ENCODE measurements at places on chromosomes 4 and X. TPM values are rescaled to one million over a fixed set of nuclear protein-coding genes. Genes with fewer than 3 reads are reported as not detected.

Gene FHIP1A
- polyA plus RNA-seq: not detected

- H3K4me3 ChIP-seq: no peak overlapping the region
- no peaks in the 10 kb centered on the region for H3K36me3 ChIP-seq
- no peak overlapping the region for H3K27ac ChIP-seq
- no peak for DNase-seq
- no peaks in the 10 kb centered on the region for H3K4me1 ChIP-seq
- H3K27me3 ChIP-seq: peaks cover 11% of the 10 kb centered on the region
These were observed 32.5 kb downstream of the MEPE start for GRCh38 chr4:87865288-87865687.

DNA sequence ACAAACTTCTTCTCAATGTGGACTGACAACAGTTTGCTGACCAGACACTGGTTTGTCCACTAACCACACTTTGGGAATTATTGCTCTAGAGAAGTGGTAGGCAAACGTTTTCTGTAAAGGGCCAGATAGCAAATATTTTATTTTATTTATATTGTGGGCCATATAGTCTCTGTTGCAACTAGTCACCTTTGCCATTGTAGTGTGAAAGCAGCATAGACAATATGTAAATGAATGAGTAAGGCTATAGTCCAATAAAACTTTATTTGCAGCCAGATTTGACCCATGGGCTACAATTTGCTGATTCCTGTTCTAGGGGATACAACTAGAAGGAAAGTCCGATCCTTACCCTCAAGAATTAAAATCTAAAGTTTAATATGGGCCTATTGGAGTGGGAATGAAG is 14.5 kb downstream of the TSPAN7 start:
- no peak overlapping the region for H3K27ac ChIP-seq
- no peak for DNase-seq
- no peaks in the 10 kb centered on the region for H3K36me3 ChIP-seq

GRCh38 chr4:188976644-188977115 is 837.4 kb downstream of the TRIML1 start:
- no peaks in the 10 kb centered on the region for H3K27me3 ChIP-seq
- H3K27ac ChIP-seq: no peak overlapping the region
- H3K36me3 ChIP-seq: no peaks in the 10 kb centered on the region
- no peaks in the 10 kb centered on the region for H3K4me1 ChIP-seq
- no peak overlapping the region for H3K4me3 ChIP-seq
- DNase-seq: no peak

GRCh38 chrX:132023896-132024386 is 839 bp downstream of the STK26 start:
- H3K36me3 ChIP-seq: peaks cover 3% of the 10 kb centered on the region
- H3K27ac ChIP-seq: peak overlapping the region; percentile 84
- H3K27me3 ChIP-seq: no peaks in the 10 kb centered on the region
- H3K4me1 ChIP-seq: peaks cover 42% of the 10 kb centered on the region
- peak; percentile 23 for DNase-seq
- H3K4me3 ChIP-seq: peak overlapping the region; percentile 92

- no peak for DNase-seq
- H3K27ac ChIP-seq: no peak overlapping the region
- H3K36me3 ChIP-seq: no peaks in the 10 kb centered on the region
- no peak overlapping the region for H3K4me3 ChIP-seq
- H3K27me3 ChIP-seq: no peaks in the 10 kb centered on the region
These were observed 160.9 kb upstream of the GIMD1 start for GRCh38 chr4:106529348-106530023.

GRCh38 chr4:165394275-165394674 is 15.5 kb downstream of the CPE start:
- DNase-seq: no peak
- no peaks in the 10 kb centered on the region for H3K4me1 ChIP-seq
- H3K4me3 ChIP-seq: no peak overlapping the region

DNA sequence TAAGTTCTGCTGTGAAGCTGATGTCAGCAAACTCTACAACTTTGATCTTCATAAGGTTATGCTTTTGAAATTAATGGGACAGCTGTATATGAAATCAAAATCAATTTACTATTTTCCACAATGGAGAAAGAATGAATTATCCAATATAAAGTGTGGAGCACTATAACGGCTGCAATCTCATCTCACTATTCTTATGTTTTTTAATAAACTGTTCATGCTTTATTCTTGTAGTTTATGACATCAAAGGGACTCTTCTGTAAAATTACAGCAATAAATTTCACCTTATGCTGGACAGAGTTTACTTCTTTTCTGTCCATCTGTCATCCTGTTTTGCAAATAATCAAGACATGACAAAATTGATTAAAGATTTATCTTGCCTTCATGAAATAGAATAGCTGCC is 192.5 kb downstream of the TECRL start:
- no peaks in the 10 kb centered on the region for H3K4me1 ChIP-seq
- H3K27ac ChIP-seq: no peak overlapping the region
- H3K27me3 ChIP-seq: no peaks in the 10 kb centered on the region
- H3K36me3 ChIP-seq: no peaks in the 10 kb centered on the region

DNA sequence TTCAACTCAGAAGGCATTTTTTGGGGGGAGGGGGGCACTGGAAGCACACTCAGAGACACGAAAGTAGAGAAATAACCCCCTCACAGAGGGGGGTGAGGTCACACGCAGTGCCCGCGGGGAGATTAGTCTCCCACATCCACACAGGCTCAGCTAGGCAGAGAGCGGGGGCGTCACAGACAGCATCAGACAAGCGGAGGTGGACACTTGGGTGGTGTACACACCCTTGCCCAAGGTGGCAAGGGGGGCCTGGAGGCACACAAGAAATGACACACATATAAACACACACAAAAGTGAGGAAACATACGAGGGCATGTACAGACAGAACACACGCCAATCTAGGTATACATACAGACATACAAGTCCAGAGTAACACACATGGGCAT is 637 bp upstream of the SYN1 start:
- H3K4me3 ChIP-seq: peak overlapping the region; percentile 49
- peaks cover 21% of the 10 kb centered on the region for H3K4me1 ChIP-seq
- H3K27me3 ChIP-seq: no peaks in the 10 kb centered on the region
- no peak for DNase-seq

DNA sequence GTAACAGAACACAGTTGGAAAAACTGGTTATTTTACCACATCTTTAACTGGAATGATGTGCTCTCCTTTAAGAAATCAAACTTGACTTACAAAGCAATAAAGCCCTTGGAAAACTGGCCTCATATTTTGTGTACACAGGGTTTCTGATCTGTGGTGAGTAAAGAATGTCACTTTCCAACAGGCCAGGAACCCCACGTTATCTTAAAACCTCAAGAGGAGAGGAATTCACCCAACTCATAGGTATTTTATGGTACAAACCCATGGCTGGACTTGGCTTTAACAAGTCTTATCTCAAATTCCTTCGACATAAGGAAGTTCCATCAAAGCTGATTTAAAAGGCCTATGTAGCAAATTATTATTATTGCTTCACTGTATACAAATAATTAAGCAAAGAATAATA is 1735.1 kb downstream of the PCDH7 start:
- H3K36me3 ChIP-seq: no peaks in the 10 kb centered on the region
- no peaks in the 10 kb centered on the region for H3K4me1 ChIP-seq
- H3K27ac ChIP-seq: no peak overlapping the region
- H3K27me3 ChIP-seq: no peaks in the 10 kb centered on the region

GRCh38 chrX:131477498-131477897 is 66.4 kb upstream of the OR13H1 start:
- DNase-seq: no peak
- no peak overlapping the region for H3K4me3 ChIP-seq
- peaks cover 14% of the 10 kb centered on the region for H3K27me3 ChIP-seq
- no peaks in the 10 kb centered on the region for H3K36me3 ChIP-seq

GRCh38 chrX:108025954-108026600 is 18.8 kb upstream of the VSIG1 start:
- H3K4me3 ChIP-seq: no peak overlapping the region
- no peaks in the 10 kb centered on the region for H3K36me3 ChIP-seq
- DNase-seq: peak; percentile 31

- peaks cover 11% of the 10 kb centered on the region for H3K27me3 ChIP-seq
- DNase-seq: no peak
- no peak overlapping the region for H3K27ac ChIP-seq
- peaks cover 3% of the 10 kb centered on the region for H3K36me3 ChIP-seq
- no peaks in the 10 kb centered on the region for H3K4me1 ChIP-seq
These were observed 48.0 kb upstream of the SMAD1 start for GRCh38 chr4:145433684-145434083.

DNA sequence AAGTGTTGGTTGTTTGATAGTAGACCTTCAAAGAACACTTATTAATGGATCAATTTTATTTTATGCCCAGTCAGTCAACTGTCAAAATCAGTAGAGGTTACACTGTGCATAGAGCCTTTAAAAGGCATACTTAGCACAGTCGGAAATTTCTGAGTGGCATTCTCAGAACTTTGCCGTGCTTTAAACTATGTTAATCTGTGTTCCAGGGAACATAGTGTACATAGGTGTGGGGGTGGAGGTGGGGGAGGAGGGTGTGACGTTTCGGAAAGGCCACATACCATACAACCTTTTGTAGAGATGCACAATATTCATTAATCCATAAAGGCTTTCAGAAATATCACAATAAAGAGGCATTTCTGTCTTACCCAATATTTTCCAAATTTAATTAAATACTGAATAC is 75.8 kb downstream of the RS1 start:
- H3K4me3 ChIP-seq: no peak overlapping the region
- no peak for DNase-seq
- H3K27ac ChIP-seq: no peak overlapping the region
- no peaks in the 10 kb centered on the region for H3K4me1 ChIP-seq
- peaks cover 13% of the 10 kb centered on the region for H3K36me3 ChIP-seq

Measured in naive thymus-derived CD8-positive, alpha-beta T cell (primary cell).